Occipital lobe (tissue), 3 donors: ENCODE measurements at places on chromosomes 1 and 21. TPM values are rescaled to one million over a fixed set of nuclear protein-coding genes. Genes with fewer than 3 reads are reported as not detected.

GRCh38 chr1:246037832-246038231, 469.2 kb downstream of the SMYD3 start:
- DNase-seq: no peak

KRTAP19-5 gene
- total RNA-seq: not detected

SLAMF6 gene
- not detected for total RNA-seq

DNA sequence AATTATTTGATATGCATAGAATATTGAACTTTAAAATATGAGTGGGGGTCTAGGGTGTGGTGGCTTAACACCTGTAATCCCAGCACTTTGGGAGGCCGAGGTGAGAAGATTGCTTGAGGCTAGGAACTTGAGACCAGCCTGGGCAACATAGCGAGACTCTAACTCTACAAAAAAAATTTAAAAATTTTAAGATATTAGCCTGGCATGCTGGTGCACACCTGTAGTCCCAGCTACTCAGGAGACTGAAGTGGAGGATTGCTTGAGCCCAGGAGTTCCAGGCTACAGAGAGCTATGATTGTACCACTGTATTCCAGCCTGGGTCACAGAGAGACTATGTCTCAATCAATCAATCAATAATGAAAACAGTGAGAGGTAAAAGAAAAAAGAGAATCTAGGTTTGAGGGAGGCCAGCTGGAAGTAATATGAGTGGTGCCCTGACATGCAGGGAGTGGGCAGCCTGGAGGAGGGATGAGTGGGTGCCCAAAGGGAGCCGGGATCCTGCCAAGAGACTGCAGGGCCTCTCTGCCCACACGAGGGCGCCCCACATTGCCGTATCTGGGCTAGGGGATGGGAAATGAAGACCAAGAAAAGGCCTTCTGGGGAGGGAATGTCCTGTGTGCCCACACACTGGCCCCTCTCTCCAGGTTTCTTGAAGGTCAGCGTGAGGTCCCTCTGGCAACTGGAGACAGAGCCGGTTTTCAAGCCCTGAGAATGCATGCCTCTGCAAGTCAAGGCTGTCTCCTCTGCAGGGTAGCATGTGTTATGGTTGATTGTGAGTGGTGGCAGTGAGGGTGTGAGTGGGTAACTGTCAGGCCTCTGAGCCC, 93.9 kb upstream of the PPM1J start:
- DNase-seq: peak; percentile 43

CYP4X1 gene
- 14.5 TPM for total RNA-seq

KRTAP13-3 gene
- total RNA-seq: not detected

OR2T11 gene
- total RNA-seq: not detected

GRCh38 chr1:246680190-246680589, 44.0 kb upstream of the SCCPDH start:
- no peak for DNase-seq

GRCh38 chr1:46692811-46693770, 21.4 kb downstream of the TEX38 start:
- DNase-seq: no peak

DNA sequence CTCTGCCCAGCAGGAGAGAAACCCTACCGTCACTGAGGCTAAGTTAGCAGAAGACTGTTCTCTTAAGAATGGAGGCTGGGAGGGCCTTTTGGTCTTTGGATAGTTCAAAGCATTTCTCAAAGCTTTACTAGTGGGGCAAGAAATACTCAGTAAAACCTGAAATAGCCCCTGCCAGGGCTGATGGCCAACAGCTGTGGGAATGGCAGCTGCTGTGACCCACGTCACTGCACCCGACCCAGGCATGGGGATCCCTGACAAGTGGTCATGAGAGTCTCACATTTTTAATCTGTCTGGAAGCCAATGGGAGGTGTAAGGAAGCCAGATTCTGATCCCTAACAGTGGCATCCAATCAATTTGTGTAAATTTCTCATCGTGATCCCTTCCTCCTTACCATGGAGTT, 44.5 kb upstream of the ENAH start:
- no peak for DNase-seq

IL6R gene
- total RNA-seq: 2.8 TPM

OR2AK2 gene
- total RNA-seq: 0.78 TPM

DNA sequence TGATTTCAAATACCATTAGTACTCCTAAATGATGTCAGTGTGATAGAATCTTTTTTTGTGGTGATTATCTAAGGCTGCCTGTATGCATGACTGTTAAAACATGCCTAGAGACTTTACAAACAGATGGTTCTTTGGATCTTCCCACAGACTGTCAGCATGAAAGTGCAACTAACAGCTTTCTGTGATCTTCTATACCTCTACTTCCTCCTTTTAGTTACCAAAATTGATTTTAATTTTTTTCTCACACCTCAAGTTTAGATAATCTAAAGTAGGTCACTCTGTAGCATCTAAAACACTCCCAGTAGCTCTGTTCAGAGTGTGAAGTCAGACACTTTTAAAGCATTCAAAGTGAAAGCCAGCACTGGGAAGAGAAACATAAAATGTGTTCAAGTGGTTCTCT, 534.5 kb downstream of the PTPRC start:
- no peak for DNase-seq

DNA sequence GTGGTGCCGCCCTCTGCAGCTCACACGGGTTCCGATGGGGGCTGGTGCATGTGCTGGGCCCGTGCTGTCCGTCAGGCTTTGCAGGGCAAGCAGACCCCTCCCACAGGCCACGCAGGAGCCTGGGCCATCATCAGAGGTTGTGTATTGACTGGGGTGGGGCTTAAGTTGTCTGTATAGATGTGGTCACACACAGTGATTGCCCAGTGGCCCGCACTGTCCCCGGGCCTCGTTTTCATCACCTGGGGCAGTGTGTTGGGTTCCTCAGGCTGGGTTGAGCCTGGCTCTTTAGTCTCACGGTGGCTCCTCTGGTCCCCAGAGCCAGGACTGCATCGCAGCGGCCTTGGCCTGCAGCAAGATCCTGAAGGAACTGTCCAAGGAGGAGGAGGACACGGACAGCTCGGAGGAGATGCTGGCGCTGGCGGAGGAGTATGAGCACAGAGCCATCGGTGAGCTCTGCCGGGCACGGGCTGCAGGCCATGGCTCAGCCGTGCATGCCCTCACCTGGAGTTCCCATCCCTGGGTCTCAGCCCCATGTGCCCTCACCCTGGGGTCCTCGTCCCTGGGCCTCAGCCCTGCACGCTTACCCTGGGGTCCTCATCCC, 44.1 kb downstream of the TRPM2 start:
- no peak for DNase-seq

ATP6V1G3 gene
- not detected for total RNA-seq

- DNase-seq: no peak
Observed at GRCh38 chr1:103516693-103517092, 8.8 kb upstream of the RNPC3 start.

CHIA gene
- total RNA-seq: not detected

GBP2 gene
- total RNA-seq: 0.62 TPM

- DNase-seq: no peak
Observed at GRCh38 chr1:61727544-61727943, 2.6 kb upstream of the TM2D1 start.

NEK2 gene
- 3.3 TPM for total RNA-seq

USP16 gene
- 39.1 TPM for total RNA-seq

DNA sequence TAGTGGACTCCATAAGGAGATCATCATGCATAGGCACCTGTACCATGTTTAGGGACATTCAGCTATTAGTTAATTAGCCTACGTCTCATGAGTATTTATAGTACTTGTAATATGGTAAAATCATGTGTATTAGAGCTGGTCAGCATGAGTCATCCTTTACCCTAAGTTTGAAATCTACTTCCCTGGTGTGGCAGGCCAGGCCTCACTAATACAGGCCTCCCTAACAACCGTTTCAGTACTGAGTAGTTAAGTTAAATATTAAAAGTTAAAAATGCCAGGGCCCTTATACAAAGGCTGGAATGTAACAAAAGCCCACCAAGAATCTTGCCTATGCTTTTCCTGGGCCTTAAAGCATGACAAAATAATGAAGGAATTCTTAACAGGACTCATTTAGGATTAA, 356.3 kb upstream of the DPYD start:
- no peak for DNase-seq

LRRC52 gene
- total RNA-seq: not detected

DNA sequence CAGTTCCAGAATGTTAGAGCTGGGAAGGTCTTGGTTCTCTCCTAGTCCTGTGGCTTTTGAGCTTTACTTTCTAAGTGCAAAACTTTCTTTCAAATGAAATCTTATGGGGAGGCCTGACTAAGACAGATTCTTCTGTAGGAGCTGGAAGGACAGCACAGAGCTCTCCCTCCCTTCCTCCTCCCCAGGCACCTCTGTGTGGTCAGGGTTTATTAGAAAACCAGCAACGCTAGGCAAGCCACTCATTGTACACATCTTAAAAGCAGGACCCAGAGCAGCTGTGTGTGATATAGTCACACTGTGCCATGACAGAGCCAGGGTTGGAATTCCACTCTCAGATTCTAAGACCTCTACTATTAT, 241.1 kb upstream of the RAB4A start:
- DNase-seq: no peak

DNA sequence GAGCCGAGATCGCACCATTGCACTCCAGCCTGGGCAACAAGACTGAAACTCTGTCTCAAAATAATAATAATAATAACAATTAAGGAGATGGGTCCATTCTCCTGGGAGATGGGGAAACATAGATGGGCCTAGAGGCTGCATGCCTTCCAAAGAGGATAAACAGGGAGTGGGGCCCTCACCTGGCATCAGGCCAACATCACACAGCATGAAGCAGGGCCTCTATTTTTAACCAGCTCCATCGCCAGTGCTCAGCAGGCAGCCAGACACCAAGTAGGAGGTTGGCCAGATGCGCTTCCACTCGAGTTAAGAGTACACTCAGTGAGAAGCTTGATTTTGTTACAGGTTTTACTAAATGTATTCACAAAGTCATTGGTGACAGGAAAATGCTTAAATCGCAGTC, 352.0 kb downstream of the RRAGC start:
- no peak for DNase-seq

LRRIQ3 gene
- 1.9 TPM for total RNA-seq

ATP1A4 gene
- 0.31 TPM for total RNA-seq

COL6A1 gene
- 41.0 TPM for total RNA-seq

PYGO2 gene
- total RNA-seq: 11.2 TPM

GRCh38 chr1:247357052-247357780, 25.5 kb upstream of the ZNF496 start:
- no peak for DNase-seq

DNA sequence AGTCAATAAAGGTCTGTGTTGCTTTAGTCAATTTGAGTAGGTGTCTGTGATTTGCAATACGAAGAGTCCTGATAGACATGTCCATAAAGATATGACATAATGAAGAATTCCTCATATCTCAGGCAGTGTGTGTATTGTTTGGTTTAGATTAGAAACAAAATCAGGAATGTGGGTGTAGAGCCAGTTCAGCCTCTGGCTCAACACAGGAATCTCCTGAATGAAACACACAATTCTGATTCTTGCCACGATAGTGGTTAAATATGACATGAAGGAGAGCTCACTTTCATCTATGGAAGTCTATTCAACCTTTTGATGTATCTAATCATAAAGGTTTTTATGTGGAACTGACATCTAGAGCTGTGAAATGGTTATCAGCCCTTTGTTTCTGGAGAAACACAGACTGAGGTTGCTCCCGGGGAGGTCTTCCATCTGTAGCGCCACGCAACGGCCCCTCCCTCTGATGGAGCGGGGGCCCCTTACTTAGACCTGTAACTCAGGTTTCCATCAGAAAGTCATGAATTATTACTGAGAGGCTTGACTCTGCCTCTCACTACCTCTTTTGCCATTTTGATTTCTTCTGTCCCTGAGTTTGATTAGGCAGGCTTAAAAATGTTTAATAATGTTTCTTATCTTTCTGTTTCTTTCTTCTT, 19.5 kb downstream of the TSPAN2 start:
- DNase-seq: no peak

TRAF3IP3 gene
- 0.47 TPM for total RNA-seq

DNA sequence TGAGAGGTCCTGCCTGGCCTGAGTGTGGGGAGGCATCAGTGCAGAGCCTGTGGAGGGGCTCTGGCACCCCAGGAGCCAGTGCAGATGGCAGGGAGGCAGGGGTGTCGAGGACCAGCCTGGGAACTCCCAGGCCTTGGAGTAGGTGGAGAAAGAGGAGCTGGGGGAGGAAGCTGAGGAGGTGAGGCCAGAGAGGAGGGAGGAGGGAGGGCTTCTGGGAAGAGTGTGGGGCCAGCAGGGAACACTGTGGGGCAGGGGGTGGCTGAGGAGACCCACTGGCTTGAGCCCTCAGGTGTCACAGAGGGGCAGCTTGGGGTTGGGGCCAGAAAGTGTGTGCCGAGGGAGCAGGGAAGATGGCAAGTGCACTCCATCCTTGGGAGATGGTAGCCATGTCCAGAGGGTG, 3.8 kb downstream of the COQ8A start:
- DNase-seq: no peak

GRCh38 chr1:202045705-202046104, 35.3 kb downstream of the ELF3 start:
- DNase-seq: no peak

GRCh38 chr1:116388122-116388521, 15.1 kb downstream of the ATP1A1 start:
- DNase-seq: no peak

- DNase-seq: no peak
Observed at GRCh38 chr1:232553809-232554208, 76.1 kb downstream of the SIPA1L2 start.

CFHR2 gene
- not detected for total RNA-seq

LCE6A gene
- total RNA-seq: not detected

MIXL1 gene
- not detected for total RNA-seq

DNA sequence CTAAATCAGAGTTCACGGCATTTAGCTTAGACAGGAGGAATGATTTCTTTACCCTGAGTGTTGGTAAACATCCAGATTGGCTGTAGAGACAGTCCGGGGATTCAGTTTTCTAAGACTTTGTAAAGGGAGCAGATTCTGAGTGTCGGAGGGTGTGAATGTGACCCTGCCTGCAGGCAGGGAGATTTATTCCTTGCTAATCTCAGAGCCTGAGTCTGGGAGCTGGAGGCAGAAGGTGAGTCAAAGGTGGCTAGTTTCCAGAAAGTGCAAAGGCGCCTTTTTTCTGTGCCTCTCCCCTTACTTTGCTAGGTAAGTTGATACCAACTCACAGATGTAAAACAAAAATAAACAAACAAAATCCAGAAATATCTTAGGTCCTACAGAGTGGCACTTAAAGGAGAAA, 11.7 kb downstream of the ATP1B1 start:
- no peak for DNase-seq

EPHA2 gene
- 1.1 TPM for total RNA-seq

C1orf210 gene
- total RNA-seq: not detected

FCRLB gene
- 3.1 TPM for total RNA-seq

SPATC1L gene
- 2.8 TPM for total RNA-seq

GRCh38 chr1:158146165-158146564, 34.5 kb upstream of the CD1D start:
- no peak for DNase-seq

NPHS2 gene
- total RNA-seq: not detected
